ENCODE measurements at places on chromosomes 2 and 18.
A peak's percentile ranks its signal among the peaks of the same experiment; 100 is the strongest.

DNA sequence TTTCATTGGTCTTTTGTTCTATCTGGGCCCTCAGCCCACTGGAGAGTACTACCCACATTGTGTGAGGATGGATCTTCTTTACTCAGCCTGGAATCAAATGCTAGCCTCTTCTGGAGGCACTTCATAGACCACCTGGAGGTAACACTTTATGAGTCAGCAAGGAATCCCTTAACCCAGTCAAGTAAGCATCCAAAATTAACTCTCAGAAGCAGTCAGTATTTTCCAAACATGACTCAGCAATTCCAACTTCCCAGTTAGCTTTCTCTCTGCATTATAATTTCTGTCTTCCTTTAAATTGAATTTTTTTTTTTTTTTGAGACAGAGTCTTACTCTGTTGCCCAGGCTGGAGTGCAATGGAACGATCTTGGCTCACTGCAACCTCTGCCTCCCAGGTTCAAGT, 142.7 kb downstream of the ACKR3 start:
- no peak for DNase-seq

DNA sequence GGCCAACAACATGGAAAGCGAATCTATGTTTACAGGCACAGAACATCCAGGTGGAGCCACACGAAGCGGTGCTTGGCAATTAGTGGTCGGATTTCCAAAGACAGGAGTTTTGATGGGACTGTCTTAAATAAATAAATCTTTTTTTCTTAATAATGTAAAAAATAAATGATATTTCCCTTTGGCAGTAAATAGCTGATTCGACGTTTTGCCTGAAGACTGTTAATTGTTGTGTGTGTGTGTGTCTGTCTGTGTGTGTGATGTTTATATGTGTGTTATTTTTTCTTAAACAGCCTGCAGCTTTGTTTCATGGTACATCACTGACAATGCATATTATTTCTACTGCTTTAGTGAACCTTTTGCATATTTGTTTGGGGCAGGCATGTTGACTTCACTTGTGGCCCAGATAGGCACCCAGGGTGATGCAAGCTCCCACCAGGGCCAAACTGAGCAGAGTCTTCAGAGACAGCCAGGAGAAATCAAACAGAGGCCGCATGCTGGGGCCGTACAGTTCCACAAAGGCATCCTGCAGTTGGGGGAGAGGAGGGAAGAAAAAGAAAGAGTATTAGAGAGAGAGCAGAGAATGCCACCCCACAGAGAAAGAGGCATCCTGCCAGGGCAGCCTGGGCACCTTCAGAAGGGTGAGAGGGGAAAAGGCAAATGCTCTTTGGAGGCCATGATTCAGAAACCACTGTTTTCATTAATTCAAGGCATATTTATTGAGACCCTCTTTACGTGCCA, 191.2 kb downstream of the BCL2 start:
- DNase-seq: no peak

DNA sequence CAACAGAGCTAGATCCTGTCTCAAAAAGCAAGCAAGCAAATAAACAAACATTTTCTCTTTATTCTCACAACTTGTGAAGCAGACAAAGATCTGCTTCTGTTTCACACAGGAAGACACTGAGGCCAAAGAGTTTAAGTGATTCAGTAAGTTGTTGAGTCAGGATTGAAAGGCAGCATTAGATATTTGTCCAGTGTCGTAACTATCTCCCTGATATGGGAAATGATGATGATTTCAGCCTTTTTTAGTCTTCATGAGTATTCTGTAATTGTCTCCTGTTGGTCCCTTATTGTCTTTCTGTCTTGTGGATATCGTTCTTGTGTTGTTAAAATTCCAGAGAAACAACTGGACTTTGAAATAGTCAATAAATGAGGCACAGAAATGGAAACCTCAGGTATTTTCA, 59.6 kb downstream of the GATA6 start:
- DNase-seq: no peak

DNA sequence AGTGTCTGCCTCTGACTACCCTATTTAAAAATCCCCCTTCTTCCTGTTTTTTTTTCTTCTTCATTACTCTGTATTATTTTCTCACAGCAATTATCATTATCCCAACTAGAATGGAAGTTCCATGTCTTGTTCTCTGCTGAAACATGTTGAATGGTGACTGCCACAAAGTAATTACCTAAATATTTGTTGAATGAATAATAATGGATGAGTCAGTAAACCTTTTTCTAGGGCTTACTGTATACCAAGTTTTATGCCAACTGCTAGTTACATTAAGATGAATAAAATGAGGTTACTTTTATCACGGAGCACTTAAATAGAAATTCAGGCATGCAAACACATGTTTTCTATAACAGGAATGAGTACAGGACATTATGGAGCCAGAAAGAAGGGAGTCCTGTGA, 490.6 kb downstream of the THSD7B start:
- no peak for DNase-seq

DNA sequence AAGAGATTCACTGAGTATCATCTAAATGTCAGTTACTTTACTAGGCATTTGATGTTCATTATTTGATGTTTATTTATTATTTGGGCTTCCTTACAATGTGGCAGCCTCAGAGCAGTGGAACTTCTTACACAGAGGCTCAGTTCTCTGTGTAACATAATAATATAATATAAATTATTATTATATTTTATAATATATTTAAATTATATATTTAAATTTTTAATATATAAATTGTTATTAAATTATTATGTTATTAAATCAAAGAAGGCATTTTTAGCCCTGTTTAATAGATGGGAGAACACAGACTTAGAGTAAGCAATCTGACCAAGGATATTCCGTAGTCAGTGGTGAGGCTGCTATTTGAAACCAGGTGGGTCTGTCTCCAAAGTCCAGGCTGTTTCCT, 315.3 kb upstream of the SKOR2 start:
- no peak for DNase-seq

DNA sequence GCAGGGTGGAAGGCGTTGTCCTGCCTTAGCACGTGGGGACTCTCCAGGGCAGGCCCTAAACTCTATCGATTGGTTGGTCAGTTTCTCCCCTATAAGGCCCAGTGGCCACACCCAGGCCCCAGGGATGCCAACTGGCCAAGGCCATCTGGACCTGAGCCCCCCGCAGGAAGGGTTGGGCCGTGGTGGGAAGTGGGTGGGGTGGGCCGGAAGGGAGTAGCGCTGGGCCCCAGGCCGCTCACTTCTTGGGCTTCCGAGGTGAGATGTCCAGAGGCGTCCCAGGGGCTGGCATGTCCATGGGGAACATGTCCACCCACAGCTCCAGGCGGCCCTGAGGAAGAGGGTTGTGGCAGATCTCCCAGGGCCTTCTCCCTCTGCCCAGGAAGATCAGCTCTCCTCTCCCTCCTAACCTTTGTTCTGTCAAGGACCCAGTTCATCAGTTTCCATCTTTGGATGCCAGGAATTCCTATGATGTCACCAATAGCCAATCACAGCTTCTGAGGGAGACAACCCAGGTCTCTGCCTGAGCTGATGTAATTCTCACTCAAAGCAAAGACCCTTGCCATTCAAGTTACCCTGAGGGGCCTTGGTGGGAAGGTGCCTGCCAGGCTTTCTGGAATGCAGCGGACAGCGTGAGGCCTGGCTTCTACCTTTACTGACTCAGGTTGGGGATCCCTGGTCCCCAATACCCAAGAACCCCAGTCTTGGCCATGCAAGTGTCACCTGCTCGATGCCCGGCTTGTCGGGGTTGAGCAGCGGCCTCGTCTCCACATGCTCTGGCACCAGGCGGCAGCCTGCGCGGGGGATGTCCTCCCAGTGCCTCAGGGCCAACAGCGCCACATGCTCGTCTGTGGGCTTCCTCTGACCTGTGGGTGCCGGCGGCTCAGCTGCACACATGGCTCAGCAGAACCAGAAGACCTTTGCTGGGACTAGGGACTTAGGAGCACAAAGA, 14.4 kb downstream of the OTOF start:
- no peak for DNase-seq

DNA sequence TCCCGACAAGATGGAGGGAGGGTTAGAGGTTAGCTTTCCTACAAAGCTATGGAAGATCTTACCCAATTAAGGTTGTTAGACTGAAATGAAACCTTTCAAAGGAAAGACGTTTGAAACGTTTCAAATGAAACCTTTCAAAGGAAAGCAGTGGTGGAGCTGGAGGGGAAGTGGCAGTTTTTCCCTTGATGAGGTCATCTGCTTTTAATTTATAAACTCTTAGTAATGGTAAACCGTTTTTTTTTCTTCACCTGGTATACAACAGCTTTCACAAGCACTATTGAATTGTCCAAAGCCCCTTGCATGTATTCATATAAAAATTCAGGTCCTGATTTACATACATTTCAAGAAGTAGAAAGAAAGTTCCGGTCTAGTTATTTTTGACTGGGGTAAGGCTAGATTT, 7.4 kb downstream of the PMAIP1 start:
- no peak for DNase-seq

DNA sequence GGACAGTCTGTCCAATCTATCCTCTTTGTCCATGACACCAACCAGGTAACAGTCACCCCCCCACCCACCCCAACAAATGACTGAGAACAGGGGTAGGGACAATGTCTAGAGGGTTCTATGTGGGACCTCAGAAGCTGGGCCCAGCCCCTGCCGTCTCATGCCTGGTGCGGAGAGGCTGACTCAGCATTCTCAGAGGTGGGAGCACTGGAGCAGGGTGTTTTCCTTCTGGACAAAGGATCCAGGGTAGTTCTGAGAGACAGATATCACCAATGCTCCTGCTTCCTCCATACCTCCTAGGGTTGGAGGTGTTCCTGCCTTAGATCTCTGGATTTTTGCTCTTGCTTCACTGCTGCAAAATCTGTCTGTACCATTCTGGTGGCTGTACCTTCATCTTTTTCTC, 33.9 kb upstream of the SP100 start:
- no peak for DNase-seq

DNA sequence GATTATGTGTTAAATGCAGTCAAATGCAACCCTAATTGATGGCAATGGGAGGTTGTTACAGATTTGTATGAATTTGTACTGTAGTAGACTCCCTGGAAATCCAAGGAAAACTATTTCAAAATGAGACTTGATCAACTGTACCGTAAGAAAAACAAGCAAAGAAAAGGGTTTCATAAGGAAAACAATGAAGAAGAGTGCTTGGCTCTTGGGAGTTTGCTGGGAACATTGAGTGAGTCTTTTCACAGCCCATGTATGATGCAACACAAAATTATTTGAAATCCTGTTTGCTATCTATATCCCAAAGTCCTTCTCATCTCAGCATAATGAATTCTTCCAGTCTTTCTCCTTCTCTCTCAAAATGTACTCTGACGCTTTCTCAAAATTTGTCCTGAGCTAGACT, 67.0 kb upstream of the OSR1 start:
- no peak for DNase-seq

DNA sequence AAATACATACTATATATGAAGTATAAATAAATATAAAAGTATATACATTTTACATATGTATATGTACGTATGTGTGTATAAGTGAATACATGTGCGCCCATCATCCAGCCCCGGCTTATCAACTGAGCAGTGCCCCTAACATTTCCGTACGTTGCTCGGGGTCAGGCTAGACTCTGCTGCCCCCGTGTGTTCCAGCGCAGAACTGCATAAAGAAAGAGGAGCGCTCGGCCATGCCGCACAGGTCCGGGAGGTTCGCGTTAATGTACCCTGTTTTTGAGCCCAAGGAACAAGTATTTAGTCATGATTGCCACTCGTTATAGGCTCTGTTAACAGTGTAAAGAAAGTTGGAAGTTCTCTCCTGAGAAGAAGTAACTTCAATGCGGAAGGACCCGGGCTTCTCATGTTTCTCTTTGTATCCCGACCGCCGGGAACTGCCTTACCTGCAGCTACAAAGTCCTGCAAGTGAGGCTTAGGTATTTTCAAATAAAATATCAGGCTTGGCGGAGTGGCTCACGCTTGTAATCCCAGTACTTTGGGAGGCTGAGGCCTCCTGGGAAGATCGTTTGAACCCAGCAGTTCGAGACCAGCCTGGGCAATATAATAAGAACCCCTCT, 55.7 kb downstream of the CD8B2 start:
- peak; percentile 45 for DNase-seq

- no peak for DNase-seq
Measured at GRCh38 chr2:22003270-22003669, 879.5 kb downstream of the TDRD15 start.

- no peak for DNase-seq
Measured at GRCh38 chr2:135093670-135094330, 41.7 kb downstream of the RAB3GAP1 start.

- DNase-seq: no peak
Measured at GRCh38 chr2:228777855-228778355, 493.2 kb downstream of the PID1 start.

GRCh38 chr2:19099181-19099580, 259.2 kb downstream of the OSR1 start:
- no peak for DNase-seq

DNA sequence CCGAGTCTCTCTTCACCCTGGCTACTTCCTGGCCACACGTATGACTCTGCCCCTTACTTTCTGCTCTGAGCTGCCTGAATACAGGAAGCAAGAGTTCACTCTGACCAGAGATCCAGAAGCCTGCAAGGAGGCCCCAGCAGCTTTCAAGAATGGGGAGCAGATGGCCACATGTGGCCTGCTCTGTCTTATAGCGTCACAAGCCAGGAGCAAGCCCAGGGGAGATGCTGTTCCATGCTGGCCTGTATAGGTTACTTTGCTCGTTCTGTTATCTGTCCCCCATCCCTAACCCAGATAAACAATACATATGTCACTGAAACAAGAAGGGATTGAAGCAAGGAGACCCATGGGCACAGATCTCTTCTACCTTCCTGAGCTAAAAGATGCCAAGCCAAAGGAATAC, 4.3 kb downstream of the PNKD start:
- no peak for DNase-seq

DNA sequence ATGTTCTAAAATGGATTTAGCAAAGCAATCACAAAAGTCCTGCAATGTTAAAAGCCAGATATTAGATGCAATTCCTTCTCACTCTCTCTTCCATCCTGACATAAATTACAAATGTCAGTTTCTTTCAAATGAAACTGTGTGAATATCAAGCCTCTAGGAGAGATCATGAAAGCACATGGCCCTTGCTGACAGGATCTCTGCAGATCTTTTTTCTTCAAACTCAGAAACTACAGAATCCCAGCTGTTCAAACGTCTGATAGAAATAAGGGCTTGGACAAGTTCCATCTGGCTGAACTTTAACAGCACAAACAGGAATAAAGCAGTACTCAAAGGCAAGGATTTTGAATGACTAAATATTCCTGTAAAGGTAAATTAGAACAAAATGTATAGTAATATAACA, 47.6 kb downstream of the PDE1A start:
- DNase-seq: no peak

DNA sequence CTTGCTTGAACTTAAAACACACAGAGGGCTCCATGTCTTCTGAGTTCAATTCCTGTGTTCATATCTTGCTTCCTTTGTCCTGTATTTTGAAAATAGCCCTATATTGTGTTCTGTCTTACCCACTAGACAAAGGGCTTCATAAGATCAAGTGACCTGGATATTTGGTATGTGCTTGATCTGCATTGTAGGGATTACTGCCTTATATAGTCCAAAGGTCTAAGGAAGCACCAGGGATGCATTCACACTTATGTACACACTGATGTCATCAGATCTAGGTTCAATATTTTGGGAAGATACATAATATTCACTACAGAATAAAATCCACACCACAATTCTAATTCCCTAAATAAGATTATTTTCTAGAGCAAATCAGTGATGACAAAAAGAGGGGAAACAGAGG, 278.0 kb upstream of the KYNU start:
- DNase-seq: no peak
